Naive thymus-derived CD8-positive, alpha-beta T cell (primary cell): ENCODE measurements at places on chromosomes 2 and 18. TPM values are rescaled to one million over a fixed set of nuclear protein-coding genes. Genes with fewer than 3 reads are reported as not detected.
A peak's percentile ranks its signal among the peaks of the same experiment; 100 is the strongest.

DNA sequence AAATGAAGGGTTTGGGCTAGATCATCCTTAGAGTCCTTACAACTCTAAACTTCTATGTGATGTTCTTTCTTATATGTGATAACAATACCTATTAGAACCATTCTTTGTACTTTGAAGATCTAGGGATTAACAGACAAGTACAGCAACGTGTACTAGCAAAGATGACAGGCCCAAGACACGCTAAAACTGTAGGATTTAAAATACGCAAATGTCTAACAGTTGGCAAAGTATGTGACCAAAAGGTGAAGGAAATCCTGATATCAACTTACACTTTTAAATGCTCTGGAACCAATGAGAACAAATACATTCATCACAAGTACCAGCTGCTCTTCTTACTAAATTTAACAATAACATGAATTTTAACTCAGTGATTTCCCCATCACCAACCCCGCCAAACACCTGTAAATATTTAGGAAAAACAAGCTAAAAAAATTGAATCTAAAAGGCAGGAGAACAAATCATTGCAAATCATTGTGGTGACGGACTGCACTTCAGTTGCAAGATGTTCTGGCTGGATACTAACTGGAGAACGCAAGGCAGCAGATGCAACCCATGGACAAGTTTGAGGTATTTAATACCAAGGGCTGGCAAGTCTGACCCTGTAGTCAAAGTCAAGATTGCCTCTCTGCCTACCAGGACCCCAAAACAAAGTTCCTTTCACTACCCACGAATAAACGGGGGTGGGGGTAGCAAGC, 1.4 kb downstream of the ANKRD44 start:
- H3K27me3 ChIP-seq: no peaks in the 10 kb centered on the region
- H3K4me3 ChIP-seq: peak overlapping the region; percentile 96
- peaks cover 66% of the 10 kb centered on the region for H3K4me1 ChIP-seq
- no peaks in the 10 kb centered on the region for H3K36me3 ChIP-seq
- DNase-seq: no peak

TUBA4B gene
- total RNA-seq: not detected

ANKRD30B gene
- not detected for total RNA-seq

DNA sequence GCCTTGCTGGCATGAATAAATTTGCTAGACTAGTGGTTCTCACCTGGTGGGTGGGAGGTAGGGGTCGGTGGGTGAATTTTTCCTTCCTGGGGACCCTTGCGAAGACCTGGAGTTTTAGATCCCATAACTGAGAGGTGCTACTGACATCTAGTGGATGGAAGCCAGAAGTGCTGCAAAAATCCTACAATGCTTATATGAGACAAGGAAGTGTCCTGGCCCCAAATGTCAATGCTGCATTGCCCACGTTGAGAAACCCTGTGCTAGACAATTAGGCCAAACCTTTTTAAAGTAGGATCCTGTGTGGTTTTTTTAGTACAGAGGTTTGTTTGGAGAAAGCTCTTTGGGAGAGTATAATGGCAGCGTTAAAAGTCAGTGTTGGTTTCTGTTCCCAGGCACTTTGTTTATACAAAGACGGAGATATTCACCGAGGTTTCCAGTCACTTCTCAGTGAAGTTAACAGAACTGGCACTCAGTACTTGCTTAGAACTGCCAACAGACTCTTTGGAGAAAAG, 9.6 kb downstream of the SERPINB8 start:
- peaks cover 13% of the 10 kb centered on the region for H3K4me1 ChIP-seq
- H3K27me3 ChIP-seq: no peaks in the 10 kb centered on the region
- H3K4me3 ChIP-seq: no peak overlapping the region

DNA sequence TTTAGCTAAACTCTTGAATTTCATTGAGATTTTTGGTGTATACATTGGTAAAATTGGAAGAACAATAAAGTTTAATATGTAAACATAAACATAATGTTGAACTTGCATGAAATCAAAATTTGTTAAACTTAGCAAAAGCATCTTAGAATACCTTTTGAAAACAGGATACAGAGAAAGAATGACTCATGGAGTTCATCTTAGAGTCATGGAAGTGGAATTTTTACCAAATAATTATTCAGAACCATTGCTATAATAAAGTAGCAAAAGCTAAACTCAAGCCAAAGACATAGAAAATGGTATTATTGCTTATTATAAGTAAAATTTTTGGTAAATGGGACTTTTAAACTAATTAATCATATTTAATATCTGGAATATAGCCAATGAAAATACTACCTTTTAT, 841.6 kb upstream of the SLC39A10 start:
- no peak for DNase-seq
- H3K27me3 ChIP-seq: no peaks in the 10 kb centered on the region
- H3K36me3 ChIP-seq: no peaks in the 10 kb centered on the region
- no peak overlapping the region for H3K27ac ChIP-seq
- H3K4me3 ChIP-seq: no peak overlapping the region
- no peaks in the 10 kb centered on the region for H3K4me1 ChIP-seq

- H3K27me3 ChIP-seq: no peaks in the 10 kb centered on the region
- H3K36me3 ChIP-seq: no peaks in the 10 kb centered on the region
- no peak overlapping the region for H3K27ac ChIP-seq
- H3K4me1 ChIP-seq: no peaks in the 10 kb centered on the region
- no peak for DNase-seq
These were observed 248.2 kb upstream of the CDH20 start for GRCh38 chr18:61085036-61085435.

- H3K27me3 ChIP-seq: peaks cover 31% of the 10 kb centered on the region
- H3K36me3 ChIP-seq: peaks cover 9% of the 10 kb centered on the region
- H3K4me3 ChIP-seq: no peak overlapping the region
- no peak for DNase-seq
- H3K4me1 ChIP-seq: no peaks in the 10 kb centered on the region
These were observed 26.5 kb upstream of the ERICH2 start for GRCh38 chr2:170743530-170744239.

DNA sequence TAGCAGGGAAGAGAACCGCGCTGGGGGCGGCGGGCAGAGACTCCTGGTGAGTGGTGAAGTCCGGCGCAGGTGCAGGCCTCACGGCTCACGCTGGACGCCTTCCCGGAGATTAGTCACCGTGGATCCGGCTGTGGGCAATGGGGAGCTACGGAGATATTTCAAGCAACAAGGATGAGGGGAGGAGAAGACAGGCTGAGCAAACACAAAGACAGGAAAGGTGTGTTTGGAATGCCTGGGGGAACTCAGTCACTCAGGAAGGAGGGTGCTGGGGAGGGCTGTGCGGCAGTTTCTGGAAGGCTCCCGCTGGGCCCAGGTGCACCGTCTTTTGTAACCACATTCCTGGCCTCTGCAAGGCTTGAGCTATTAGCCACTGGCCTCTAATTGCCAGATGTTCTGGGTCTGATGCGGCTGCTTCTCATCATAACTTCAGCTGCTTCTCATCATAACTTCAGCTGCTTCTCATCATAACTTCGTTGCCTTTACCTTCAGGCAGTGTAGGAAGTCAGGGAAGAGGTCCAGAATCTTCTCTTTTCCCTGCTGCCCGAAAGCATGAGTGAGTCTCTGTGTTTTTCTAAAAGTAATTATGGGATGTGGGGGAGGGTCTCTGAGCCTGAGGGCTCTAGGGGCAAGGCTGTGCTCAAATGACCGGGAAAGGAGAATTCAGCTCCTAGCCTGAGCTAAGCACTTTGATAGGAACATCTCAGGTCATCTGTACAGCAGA, 118.9 kb downstream of the PXDN start:
- H3K27ac ChIP-seq: no peak overlapping the region
- no peaks in the 10 kb centered on the region for H3K36me3 ChIP-seq
- H3K4me1 ChIP-seq: no peaks in the 10 kb centered on the region
- no peak for DNase-seq
- H3K4me3 ChIP-seq: no peak overlapping the region

KIF5C gene
- 9.4 TPM for total RNA-seq

- no peak for DNase-seq
- no peak overlapping the region for H3K4me3 ChIP-seq
- no peak overlapping the region for H3K27ac ChIP-seq
- peaks cover 47% of the 10 kb centered on the region for H3K4me1 ChIP-seq
These were observed 360.1 kb downstream of the LPIN1 start for GRCh38 chr2:12106440-12107080.

SNORC gene
- total RNA-seq: 4.0 TPM

VSNL1 gene
- total RNA-seq: not detected

DNA sequence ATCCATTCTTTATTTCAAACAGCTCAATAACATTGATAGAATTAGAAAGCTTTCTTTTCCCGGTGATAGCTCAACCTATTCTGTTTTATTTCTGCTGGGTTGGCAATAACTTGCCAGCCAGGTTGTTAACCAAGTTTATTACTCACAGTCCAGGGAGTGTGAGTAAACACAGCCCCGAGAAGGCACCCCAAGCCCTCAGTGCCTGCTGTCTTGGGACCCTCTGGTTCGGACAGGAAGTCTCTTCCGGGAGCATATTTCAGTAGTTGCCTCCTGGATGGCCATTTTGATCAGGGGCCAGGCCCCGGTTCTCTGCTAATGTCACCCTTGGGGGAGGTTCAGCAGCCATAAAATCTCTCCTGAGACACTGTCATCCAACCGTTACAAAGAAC, 176.8 kb downstream of the INO80D start:
- H3K27ac ChIP-seq: no peak overlapping the region
- peaks cover 33% of the 10 kb centered on the region for H3K27me3 ChIP-seq
- DNase-seq: no peak
- H3K4me3 ChIP-seq: no peak overlapping the region

DNA sequence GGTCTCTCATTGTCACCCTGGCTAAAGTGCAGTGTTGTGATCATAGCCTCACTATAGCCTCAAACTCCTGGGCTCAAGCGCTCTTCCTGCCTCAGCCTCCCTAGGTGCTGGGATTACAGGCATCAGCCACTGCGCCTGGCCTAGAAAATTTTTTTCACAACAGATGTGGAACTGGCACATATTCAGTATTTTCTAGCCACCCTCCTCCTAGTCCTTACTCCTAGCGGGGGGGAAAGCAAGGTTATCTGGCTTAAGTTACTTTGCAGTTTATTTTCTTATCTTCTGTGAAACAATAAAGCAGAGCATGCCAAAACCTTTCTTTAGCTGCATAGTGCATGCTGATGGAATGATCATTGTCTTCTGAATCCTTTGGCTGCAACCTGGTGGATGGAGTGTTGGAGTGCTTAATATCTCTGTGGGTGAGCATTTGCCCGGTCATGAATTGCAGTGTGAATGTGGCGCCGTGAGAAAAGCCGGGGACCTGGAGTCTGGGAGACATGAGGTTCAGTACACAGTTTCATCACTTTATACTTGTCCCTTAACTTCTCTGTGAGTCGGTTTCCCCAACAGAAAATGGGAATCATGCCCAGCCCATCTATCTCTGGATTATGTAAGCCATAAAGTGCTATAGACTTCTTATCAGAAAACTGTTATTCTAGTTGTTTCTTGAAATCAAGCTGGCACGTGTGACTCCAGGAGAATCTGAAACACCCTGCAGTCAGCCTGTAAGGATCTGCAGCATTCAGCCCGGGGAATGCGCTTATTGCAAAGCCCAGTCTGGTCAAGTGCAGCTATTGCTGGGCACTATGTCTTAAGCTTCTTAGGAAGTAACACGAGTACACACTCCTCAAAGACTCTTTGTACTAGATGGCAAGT, 38.2 kb upstream of the MAP3K20 start:
- no peak overlapping the region for H3K27ac ChIP-seq
- H3K4me3 ChIP-seq: no peak overlapping the region
- no peaks in the 10 kb centered on the region for H3K36me3 ChIP-seq
- no peaks in the 10 kb centered on the region for H3K4me1 ChIP-seq
- H3K27me3 ChIP-seq: no peaks in the 10 kb centered on the region

IL1RL2 gene
- not detected for total RNA-seq

GRCh38 chr2:23653326-23653725, 268.3 kb downstream of the KLHL29 start:
- peaks cover under 1% of the 10 kb centered on the region for H3K4me1 ChIP-seq
- H3K27me3 ChIP-seq: no peaks in the 10 kb centered on the region
- H3K4me3 ChIP-seq: no peak overlapping the region
- H3K36me3 ChIP-seq: no peaks in the 10 kb centered on the region
- no peak overlapping the region for H3K27ac ChIP-seq

DNA sequence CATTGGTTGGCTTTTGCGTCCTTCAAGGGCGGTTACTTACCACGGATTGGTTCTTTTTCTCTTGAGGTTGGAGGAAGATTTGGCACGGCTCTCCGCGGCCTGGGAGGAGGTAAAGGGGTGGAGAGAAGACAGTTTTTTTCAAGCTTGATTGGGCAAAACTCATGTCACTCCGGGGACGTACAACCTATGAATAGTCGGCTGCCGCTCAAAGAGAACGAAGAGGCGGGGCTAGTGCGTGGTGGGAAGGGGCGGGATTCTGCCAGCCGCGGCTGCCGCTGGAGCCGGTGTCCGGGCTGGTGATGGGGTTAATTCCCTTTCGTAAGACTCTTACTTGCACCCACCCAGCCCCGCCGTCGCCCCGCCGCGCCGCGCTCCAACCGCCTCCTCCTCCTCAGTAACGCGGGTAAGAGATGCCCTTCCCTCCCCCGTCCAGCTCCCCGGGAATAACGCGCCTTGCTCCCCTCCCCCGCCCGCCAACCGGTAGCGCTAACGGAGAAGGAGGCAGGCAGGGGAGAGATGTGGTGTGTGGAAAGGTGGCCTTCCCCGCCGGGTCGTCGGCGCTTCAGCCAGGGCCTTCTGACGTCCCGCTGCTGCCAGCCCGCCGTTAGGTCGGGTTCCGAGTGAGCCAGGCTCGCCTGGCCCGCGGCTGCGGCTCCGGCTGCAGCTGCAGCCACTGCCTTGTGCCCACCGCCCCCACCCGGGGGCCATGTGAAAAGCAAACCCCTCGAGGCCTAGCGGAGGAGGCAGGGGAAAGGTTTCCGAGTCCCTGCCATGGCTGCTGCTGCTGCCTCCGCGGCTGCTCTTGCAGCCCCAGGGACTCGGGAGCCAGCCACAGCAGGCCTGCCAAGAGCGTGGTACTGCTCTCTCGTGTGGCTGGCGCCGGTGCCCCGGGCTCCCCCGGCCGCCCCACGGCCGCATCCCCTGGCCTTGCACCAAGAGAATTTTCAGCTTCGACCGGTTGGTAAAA, at the start of gene R3HDM1:
Gene R3HDM1, plus strand, starts transcription at position 254 of the 967 bp plus-strand sequence. CDS start 73,362 bp downstream, outside the sequence.
- H3K4me3 ChIP-seq: no peak within 1 kb of the TSS
- H3K27me3 ChIP-seq: no peaks in the 10 kb centered on the region
- no peak within 1 kb of the TSS for H3K27ac ChIP-seq
- no peaks in the 10 kb centered on the region for H3K36me3 ChIP-seq
- DNase-seq: peak; percentile 97
- peaks cover 28% of the 10 kb centered on the region for H3K4me1 ChIP-seq

DNA sequence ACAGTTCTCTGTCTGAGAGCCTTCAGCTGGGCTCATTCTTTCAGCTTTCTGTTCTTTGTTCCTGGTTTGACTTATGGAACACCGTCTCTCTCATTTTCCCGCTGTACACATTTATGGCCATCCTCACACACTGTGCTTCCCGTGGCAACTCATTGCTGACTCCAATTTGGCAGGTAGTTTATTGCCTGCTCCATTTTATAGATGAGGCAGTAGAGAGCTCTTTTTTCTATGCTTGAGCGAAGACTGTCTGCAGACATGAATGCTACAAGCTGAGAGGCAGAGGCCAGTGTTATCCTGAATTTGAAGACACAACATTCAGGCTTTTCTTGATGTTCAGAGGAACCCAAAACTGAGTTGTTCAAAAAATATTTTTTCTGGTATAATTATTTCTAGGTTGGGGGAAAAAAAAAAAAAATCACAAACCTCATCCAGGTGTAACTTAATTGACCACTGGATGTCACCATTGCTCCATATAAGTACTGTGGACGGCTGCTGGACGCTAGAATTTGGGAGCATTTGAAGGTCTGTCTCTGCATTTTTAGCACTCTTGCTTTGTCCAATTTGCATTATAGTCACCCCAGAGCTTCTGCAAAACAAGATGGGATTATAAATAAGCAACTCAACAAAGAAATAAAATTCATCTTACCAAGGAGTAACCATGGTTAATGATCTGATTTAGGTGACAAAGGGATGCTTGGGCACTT, 83.5 kb downstream of the HRH4 start:
- H3K27ac ChIP-seq: no peak overlapping the region
- H3K4me1 ChIP-seq: no peaks in the 10 kb centered on the region
- H3K36me3 ChIP-seq: no peaks in the 10 kb centered on the region
- no peak for DNase-seq
- H3K4me3 ChIP-seq: no peak overlapping the region
